Activated T-helper 2 cell treated with anti-CD3 and anti-CD28 coated beads, Interferon-gamma antibody, Interleukin-2, Interleukin-4, amounts not matched to agents 10 μg/mL and 5 μg/mL and 100 μg/mL, durations not matched to agents 14 hours and 24 hours and 36 hours (primary cell): ENCODE measurements at places on chromosomes 2 and 18. TPM values are rescaled to one million over a fixed set of nuclear protein-coding genes. Genes with fewer than 3 reads are reported as not detected.

DNA sequence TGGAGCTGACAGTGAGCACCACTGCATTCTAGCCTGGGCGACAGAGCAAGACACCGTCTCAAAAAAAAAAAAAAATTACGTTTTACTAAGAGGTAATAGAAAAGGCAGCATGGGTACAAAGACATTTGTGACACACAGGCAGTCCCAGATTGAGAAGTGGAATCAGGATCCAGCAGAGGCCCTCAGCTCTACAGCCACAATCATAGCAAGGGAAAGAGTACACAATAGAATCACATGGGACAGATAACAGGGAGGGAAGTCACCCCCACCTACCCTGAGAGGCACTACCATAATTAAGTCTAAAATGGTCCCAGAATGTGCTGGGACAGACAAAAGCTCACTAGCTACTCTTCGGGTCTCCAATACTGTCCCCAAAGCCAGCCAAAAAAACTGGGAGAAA lies 12.5 kb downstream of the SRBD1 start:
- DNase-seq, result no peak

Gene L3MBTL4
- 0.05 and 0.11 TPM in 2 replicates for total RNA-seq

- DNase-seq, result peak; percentile 48
Measured at GRCh38 chr2:127049927-127050802, 56.8 kb downstream of the BIN1 start.

GRCh38 chr2:202376460-202377206 lies 506 bp downstream of the BMPR2 start:
- DNase-seq, result no peak

DNA sequence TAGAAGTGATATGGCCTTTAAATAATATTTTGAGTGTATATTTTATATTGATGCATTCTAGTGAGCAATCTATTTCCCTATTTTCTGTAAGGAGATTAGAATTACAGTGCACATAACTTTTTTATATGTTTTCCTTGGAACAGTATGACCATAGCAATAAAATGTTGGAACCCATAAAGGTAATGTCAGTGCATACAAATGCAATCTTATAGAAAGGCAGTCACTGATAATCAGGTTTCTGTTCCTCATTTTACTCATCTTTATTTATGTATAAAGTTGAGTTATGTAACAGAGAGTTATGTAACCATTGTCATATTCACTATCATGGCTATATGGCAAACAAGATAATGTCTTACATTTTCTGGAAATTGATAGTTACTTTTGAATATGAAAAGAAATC lies 179.9 kb upstream of the NETO1 start:
- DNase-seq, result no peak

DNA sequence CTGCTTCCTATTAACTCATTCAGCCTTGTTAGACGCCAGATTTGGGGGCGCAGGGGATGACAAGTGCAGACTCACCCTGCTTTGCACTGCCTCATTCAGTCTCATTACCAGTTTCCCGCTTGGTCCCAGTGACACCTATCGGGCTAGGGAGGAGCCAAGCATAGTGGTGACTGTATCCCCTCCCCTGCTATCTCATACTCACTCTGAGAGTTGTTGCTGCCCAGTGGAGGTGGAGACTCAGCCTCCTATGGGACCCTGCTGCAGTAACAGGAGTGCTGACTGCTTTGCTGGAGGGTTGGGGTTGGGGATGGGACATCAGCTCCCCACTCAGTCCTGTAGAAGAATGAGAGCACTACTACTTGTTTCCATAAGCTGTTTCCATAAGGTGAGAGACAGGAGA lies 21.3 kb upstream of the PIK3C3 start:
- no peak for DNase-seq
